Neuronal stem cell (in vitro differentiated cells): ENCODE measurements at places on chromosomes 1 and 21.

DNA sequence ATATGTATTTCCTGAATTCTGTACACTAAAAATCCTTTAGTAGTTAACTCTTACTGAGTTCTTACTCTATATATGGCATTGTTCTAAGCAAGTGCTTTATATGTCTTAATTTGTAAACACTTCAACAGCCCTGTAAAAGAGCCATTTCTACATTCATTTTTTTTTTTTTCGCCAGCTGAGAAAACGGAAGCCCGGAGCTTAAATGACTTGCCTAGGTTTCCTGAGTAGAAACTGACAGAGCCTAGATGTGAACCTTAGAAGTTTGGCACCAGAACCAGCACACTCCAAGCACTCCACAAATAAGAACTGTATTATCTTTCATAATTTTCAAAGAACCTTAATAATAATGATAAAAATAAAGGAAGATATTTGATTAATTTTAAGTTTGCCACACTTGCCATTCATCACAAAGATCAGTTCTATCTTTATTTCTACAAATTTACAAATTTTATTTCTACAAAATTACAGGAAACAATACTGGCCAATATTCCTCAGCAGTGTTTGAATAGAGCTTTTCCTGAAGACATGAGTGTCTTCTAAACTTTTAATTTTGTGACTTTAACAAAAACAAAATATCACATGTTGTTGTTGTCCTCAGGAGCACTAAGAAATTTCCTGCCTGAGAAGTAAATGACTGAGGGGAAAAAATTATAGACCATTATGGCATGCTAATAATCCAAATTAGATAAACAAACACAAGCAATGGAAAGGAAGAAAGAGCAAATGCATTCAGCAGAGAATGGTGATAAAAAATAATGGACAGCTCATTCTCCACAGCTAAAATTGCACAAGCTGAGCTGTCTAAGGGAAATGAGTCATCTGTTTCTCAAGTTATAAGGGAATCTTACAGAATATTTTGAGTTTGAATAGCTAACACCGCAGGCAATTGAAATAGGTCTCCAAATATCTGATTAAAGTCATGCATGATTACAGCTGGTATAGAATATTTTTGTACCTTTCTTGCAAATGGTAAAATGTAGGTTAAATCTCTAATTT, 71.2 kb downstream of the DPYD start:
- DNase-seq: no peak

GRCh38 chr1:91884459-91885212, 1.3 kb downstream of the TGFBR3 start:
- peak; percentile 20 for DNase-seq

GRCh38 chr1:95752515-95753381, 518.7 kb downstream of the RWDD3 start:
- DNase-seq: no peak

- DNase-seq: no peak
Observed at GRCh38 chr21:25584833-25585676, 22.2 kb downstream of the MRPL39 start.

GRCh38 chr1:48051466-48052126, 54.4 kb upstream of the TRABD2B start:
- DNase-seq: no peak

GRCh38 chr1:161071886-161072371, 2.2 kb upstream of the ARHGAP30 start:
- DNase-seq: no peak

DNA sequence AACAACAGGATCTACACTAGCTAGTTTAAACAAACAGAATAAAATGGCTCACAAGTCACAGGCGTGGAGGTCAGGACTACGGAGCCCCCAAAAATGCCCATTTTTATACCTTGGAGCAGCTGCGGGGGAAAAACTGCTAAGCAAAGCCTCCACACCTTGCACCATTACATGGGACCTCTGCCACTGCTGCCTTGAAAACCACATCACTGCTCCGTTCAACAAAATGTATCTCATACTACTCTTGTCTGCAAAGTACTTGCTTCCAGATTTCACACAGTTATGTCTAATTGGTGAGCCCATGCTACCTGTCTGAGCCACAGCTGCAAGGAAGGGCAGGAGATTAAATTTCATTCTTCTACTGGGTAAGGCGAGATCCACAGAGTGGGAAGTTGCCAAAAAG, 24.4 kb downstream of the MRPL39 start:
- DNase-seq: no peak

DNA sequence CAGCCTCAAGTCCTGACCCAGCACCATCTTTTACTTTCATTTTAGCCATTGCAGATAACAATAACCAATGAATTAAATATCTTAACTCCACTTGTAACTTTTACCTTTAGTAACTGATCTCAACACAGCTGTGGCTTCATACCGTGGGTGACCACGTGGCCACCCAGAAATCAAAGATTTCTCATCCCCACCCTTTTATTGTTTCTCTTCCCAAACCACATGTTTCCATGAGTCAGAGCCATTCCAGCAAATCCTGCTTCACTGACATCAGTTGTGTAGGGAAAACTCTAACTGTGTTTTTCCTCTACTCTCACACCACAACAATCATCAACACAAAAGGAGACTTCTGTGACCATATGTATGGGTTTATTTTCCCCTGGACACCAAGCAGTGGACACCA, 25.1 kb upstream of the BRDT start:
- DNase-seq: no peak

- no peak for DNase-seq
Observed at GRCh38 chr1:37294096-37294495, 180.3 kb upstream of the ZC3H12A start.

DNA sequence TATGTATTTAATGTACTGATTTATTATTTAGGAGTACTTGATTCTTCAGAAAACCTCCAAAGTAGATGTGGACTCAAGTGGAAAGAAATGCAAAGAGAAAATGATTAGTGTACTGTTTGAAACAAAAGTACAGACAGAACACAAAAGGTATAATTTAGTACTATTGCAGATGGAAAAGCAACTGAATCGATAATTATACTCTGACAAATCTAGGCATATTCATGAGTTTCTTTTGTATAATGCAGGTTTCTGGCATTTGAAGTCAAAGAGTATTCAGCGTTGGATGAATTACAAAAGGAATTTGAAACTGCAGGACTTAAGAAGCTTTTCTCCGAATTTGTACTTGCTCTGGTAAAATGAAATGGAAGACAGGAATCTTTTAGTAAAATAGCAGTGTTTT, 12.5 kb downstream of the RWDD3 start:
- DNase-seq: no peak

- DNase-seq: no peak
Observed at GRCh38 chr1:96418969-96419368, 302.6 kb upstream of the PTBP2 start.

DNA sequence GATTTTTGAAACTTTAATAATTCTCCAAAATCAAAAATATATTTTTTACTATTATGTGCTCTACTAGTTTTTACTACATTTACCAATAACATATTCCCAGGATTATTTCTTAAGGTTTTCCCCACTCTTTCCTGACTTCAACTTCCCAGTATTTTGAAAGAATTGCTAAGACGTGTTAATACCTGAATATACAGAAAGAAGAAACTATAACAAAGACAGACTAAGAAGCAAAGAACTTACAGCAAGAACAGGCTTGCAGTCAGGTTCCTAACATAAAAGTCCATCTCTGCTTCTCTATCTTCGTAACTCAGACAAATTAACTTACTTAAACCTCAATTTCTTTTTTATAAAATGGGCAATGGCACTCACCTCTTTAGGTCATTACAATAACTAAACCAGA, 63.2 kb downstream of the SRSF11 start:
- DNase-seq: no peak

GRCh38 chr1:223230161-223230881, 87.3 kb upstream of the TLR5 start:
- DNase-seq: no peak

- no peak for DNase-seq
Observed at GRCh38 chr21:33761441-33762036, 119.2 kb downstream of the ITSN1 start.

DNA sequence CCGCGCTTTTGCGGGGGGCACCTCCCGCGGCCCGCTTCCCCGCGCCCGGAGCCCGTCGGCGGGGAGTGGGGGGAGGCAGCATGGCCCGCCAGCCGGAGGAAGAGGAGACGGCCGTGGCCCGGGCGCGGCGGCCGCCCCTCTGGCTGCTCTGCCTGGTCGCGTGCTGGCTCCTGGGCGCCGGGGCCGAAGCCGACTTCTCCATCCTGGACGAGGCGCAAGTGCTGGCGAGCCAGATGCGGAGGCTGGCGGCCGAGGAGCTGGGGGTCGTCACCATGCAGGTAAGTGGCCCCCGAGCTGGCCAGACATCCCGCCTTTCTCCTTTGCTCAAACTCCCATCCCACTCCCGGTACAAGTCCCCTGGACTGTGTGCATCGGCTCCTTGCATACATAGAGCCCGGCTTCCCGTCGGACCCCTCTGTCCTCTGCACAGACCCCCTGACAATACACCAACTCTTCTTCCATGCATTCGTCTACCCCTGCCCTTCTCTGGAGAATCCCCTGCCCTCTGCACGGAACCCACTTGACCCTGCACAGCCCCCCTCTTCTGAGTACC, 812 bp downstream of the CACHD1 start:
- no peak for DNase-seq

DNA sequence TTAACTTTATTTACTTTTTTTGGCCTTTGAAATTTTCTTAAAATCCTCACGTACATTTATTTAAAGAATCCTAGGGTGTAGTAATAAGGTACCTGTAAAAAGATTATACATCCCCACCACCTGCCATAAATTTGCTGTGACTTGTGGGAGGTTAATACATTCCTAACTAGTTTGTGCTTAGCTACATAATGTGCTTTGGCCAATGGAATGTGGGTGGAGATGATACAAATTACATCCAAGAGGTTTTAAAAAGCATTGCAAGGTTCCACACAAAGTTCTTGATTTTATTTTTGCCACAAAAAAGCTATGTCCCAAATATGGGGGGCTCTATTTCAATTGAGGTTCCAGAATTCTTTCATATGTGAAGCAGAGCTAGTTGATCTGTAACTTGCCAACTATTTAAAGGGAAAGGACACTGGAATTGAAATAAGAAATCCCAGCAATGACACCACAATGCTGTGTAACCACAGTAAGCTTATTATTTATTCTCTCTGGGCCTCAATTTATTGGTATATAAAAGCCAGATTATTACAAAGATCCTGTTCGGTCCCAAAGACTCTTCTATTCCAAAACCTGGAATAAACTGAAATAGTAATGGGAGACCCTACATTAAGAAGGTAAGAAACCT, 15.7 kb downstream of the ASPM start:
- DNase-seq: no peak

GRCh38 chr1:239218301-239218700, 168.1 kb upstream of the CHRM3 start:
- no peak for DNase-seq

DNA sequence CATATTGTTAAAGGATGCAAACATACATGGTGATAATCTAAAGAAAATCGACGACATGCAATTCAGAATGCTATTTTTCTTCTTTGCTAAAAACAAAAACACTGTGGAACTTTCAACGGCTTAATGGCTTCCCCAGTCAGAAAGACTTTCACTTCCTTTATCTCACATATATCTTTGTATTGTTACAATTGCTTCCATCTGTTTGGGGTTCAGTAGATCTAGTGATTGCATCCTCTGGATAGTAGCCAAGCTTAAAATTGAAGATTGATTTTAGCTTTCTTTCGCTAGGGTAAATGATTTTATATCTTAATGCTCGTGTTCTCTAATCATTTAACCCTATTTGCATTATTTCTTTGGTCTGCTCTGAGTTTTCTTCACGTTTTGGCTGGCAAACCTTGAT, 31.8 kb upstream of the ADAMTS1 start:
- no peak for DNase-seq

GRCh38 chr1:109876617-109877316, 33.9 kb upstream of the CSF1 start:
- no peak for DNase-seq

DNA sequence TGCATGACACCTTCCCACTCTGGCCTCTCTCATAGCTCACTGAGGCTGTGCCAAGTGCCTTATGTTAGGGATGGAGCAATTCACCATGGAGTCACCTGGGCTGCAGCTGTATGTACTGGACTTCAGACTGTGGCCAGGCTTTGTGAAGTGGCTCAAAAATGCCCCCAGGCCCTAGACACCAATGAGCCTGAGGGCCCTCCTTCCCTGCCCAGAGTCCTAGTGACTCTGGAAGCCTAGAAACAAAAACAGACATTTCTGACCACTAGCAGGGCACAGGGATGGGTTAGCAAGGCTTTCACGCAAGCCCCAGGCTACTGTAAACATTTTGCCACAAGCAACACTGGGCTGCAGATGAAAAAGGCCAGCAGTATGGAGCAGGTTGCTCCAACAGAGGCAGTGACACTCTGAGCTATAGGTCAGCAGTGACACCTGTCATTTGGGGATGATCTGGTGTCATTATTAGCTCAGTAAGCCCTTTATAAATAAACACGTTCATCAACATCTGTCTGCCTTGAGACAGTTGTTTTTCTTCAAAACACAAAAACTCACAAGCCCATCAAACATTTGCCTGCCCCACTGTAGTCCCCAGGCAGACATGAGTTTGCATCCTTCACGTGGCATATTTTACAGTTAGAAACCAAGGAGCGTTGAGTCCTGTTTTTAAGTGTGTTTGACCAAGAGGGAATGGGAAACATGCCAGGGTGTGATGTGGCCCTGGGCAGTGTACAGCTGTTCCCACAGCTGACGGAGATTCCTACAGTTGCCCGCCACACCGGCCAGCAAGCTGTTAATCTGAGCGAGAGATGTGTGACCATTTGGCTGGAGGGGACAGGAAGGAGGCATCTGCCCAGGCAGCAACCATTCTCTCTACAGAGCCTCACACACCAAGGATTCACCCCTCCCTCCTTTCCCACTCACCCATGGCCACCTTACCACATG, 66.8 kb downstream of the KCNN3 start:
- no peak for DNase-seq

- no peak for DNase-seq
Observed at GRCh38 chr1:3473381-3473844, 18.9 kb downstream of the ARHGEF16 start.

- DNase-seq: no peak
Observed at GRCh38 chr1:231601824-231602672, 24.5 kb upstream of the DISC1 start.

DNA sequence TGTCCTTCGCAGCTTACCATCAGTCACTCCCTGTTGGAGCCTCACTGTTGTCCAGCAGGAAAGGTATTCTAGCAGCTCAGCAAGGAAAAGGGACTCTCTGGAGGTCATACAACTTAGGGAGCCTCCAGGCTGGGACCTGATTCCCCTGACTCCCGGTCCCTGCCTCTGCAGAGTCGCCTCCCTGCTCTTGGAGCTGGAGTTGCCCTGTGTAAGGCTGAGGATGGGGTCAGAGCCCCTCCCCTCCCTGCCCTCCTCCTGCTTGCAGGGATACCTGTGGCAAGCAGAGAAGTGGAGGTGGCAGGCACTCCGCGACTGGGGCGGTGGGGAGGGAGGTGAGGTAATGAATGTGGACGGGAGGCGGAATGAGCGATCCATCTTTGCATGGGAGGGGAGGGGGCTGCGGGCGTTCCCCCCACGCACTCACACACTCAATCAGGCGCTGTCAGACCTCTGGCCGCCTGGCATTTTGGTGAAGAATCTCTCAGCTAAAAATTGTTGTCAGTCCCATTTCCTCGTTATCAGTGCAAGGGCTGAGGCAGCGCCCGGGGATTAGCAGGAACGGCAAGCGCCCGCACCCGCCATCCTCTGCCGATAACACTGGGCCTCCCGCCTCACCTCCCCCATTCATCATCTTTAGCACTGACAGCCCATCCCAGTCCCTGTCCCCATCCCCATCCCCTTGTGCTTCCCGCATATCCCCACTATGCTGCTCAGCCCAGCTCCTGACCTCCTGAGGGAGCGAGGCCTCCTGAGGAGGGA, 64.3 kb downstream of the TMEM53 start:
- DNase-seq: no peak
